ENCODE measurements at places on chromosomes 7 and 10.

GRCh38 chr10:89221919-89222318, 14.8 kb upstream of the CH25H start:
- DNase-seq, result no peak

DNA sequence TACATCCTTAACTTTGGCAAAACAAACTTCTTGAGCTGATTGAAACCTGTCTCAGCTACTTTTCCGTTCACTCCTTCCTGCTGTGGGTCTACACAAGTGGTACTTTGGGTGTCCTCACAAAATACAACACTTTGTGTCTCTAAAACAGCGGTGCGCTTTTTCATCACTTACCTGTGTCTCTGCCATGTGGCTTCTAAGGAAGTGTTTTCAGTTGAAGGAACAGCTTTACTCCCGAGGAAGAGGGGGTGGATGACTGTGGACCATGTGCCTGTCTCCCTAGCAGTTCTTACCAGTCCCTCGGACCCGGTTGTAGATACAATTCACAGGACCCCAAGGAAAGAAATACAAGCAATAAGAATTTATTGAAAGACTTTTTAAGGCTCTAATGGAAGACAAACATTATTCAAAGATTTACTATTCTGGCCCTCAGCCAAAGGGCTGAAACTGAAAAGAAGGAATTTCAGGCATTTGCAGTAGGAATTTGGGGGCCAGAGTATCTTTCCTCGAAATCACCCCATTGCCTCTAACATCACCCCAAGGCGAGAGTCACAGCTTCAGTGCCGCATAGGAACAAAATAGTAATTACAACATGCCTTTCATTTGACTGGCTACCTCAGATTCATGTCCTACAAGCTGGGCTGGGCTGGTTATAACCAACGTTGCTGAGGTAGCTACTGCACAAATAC, 246.3 kb downstream of the ACTR3B start:
- no peak for DNase-seq

GRCh38 chr10:112701211-112701877, 248.7 kb upstream of the TCF7L2 start:
- DNase-seq, result no peak

DNA sequence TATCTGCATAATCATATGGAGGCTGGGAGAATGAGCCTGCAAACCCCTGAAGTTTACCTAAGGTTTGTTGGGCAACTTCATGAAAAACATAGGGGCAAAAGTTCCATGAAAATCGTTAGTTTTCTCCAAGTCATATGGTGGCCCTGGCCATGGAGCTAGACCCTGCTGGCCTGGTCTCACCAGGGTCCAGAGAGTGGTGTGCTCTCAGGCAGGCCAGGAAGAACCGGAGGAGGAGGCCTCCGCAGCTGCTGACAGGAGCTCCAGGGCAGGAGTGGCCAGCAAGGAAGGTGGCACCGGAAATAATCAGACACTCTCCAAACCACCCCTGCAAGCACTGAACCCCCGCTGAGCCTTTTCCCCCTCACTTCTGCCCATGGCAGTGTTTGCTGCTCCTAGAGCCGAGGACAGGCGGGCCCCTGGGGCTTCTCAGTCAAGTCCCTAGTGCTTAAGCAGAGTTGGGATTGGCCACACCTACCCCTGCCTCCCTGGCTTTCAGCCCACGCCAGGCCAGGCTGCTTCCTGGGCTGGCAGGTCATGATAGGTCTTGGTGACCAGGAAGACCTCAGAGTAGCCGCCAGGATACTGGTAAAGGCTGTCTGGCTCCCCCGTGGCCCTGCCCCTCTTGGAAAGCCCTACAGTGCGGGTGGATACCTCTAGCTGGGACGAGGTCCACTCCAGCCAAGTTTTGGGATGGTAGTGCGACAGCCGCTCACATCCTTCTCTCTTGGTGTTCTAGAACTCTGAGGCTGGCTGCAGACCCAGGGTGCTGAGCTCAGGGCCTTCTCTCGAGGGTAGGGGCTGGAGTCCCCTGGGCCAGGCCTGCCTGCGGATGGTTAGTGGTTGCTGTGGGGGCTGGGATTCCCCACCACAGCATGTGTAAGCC, 242.8 kb downstream of the MGMT start:
- no peak for DNase-seq

GRCh38 chr10:129114588-129114987, 352.5 kb upstream of the MGMT start:
- no peak for DNase-seq

DNA sequence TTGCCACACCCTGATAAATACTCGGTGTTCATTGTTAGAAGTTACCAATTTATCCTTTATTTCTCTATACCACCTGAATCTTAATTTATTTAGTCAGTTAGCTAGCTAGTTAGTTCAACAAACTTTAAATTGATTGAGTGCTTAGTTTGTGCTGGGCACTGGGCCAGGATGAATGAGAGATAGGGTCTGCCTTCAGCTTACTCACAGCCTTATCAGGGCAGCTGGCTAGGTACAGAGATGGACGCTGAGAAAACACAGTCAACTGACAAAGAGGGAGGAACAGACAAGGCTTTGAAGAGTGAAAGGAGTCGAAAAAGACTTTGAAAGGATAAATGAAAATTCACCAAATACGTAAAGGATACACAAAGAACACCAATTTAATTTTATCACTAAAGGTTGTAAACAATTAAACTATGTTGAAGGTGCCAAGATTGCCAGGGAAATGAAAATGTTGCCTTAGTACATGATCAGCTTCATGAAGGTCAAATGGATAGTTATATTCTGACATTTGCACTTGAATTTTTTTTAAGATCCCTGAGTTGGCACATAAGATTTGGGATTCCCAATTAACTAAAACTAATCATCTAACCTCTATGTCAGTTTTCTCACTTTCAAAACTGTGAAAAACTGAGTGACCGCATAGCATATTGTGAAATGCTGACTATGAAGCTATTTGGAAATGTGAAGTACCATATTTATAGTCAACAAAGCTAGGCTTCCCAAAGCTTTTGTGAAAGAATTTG, 2.1 kb downstream of the CAV2 start:
- DNase-seq, result no peak

DNA sequence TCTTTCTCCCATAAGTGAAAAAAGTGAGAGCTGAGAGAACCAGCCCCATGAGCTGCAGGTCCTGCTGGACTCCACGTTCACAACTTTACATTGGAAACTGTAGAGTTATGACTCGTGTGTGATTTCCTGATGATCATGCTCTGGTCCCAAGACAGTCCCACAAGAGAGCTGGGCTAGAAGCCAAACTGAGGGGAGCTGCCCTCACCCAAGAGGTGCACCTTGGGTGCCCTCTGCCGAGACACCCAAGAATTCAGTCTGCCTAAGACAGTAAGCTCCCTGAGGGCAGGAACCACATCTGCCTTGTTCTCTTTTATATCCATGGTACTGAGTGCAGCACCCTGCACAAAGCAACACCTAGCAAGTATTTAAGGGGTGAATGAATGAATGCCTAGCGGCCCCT, 112.8 kb upstream of the SFMBT2 start:
- no peak for DNase-seq

GRCh38 chr7:20218279-20218678, 1.1 kb upstream of the MACC1 start:
- DNase-seq, result no peak
